ENCODE measurements at places on chromosomes 4 and X.

DNA sequence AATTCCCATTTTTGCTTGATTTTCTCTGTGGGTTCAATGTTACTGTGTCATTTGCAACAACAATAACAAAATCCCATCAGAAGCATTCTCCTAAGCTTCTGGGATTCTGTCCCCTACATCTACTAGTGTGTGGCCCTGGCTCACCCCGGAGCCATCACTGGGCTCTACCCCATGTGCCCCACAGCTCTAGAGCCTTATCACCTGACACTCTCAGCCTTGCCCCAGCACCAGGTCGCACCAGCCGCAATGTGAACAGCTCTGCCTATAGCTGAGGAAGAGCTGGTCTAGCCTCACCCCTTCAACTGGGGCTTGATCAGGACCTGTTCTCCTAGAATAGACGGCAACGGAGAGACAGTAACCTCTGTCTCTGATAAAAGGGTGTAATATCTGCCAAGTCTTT, 161.7 kb downstream of the SHROOM3 start:
- no peak for DNase-seq

- no peak for DNase-seq
Observed at GRCh38 chr4:147118528-147118927, 172.9 kb upstream of the TTC29 start.

DNA sequence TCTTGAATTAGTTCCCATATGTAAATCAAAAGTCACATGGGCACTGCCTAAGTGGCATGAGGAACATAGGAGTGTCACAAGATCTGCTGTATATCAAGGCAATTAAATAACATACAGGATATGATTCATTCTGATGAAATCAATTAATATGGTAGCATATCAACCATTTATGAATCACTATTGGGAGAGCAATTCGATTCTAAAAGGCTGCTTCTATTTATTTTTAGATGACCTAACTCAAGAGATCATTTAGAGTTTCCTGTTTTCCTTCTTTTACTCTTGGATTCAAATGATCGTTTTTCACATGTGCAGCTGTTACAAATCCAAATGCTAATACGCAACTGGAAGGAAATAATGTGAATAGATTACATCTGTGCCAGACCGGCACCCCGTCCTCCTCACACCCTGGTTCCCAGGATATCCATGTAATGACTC, 81.9 kb downstream of the HCCS start:
- no peak for DNase-seq

DNA sequence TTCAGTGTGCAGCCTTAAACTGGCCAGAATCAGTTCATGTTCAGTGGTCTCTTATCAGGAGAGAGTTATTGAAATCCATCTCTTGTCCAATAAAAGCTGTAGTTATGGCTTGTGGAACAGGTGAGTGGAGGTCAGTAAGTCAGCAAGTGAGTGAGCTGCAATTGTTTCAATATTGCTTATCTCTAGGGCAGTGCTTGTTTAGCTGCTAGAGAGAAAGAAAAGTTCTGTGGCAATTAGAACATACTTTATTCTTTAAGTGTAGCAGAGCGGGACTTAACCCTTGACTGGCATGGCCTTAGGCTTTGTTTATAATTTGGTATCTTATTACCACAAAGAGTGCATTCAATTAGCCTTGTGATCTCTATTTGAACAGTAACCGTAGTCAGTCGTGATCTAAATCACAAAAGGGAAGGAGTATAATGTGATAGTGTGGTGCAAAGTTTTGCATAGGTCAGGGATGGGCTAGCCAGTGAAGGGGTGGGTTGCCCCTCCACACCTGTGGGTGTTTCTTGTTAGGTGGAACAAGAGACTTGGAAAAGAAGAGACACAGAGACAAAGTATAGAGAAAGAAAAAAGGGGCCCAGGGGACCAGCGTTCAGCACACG, 6.9 kb upstream of the ETDC start:
- DNase-seq = no peak

All from naive thymus-derived CD8-positive, alpha-beta T cell (primary cell).